ENCODE measurements at places on chromosomes 11 and 22.

DNA sequence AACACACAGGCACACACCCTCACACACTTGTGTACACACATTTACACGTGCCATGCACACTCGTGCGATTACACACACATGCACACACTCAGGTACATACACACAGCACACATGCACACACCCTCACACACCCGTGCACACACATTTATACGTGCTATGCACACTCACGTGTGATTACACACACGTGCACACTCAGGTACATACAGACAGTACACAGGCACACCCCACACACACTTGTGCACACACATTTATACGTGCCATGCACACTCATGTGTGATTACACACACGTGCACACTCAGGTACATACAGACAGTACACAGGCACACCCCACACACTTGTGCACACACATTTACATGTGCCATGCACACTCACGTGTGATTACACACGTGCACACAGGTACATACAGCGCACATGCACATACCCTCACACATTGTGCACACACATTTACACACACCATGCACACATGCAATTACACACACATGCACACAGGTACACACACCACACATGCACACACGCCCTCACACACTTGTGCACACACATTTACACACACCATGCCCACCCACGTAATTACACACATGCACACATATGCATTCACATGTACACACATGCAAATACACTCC, 4.6 kb downstream of the IFITM10 start:
- no peak for DNase-seq

GRCh38 chr22:42443240-42444076, 11.3 kb upstream of the NFAM1 start:
- no peak for DNase-seq

DNA sequence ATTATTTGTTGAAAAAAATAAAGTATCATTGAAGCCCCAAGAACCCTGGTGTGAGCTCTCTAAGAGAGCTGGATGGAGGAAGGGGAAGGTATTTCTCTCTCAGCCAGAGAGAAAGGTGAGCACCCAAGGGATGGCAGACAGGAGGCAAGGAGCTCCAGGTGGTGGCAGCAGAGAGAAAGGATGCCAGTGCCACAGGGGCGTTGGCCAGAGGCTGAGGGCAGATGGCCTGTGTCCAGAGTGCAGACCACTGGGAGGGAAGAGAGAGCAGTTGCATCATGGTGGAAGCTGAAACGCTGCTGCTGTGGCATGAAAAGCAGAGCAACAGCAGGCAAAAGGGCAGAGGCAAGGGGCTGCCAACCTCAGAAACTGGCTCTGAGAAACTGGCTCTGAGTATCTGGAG, 8.5 kb downstream of the SPON1 start:
- DNase-seq, result no peak

DNA sequence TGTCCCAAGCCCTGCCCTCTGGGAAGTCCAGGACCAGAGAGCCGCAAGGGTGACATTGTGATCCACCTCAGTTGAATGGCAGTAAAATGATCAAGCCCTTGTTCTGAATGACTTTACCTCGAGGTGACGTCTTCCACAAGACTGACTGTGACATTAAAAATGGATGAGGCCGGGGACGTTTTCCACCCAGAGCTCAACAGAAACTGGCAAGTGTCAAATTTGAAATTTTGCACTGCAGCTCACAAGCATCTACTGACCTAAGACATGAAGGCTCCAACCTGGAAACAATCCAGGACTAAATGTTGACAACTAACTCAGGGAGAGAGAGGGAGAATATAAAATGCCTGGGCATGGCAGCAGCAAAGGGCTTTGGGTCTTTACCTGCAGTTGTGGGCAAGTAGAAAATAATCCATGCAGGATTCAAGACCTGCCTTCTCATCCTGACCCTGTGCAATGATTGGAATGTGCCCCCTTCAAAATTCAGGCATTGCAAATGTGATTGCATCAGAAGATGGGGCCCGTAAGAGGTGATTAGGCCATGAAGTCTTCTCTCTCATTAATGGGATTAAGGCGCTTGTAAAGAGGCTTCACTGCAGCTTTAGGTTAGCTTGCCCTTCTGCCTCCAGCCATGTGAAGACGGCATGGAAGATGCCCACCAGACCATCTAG, 33.6 kb upstream of the CLMP start:
- DNase-seq, result no peak

DNA sequence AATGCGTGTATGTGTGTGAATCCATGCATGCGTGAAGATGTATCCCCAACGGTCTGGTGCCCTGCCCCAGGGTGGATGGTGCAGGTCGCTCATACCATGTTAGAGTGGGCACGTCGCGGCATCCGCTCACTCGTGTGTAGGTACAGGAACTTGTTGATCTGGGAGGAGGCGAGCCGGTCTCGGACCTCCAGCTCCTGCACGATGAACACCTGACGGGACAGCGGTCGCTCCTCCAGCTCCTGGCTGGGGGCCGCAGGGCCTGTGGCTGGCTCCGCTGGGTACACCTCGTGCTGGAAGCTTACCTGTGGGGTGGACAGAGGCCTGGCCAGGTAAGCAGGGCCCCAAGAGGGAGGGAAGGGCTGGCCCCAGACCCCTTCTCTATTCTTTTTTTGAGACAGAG, 18.5 kb downstream of the ATG2A start:
- DNase-seq, result no peak

GRCh38 chr11:18791969-18792628, 501 bp upstream of the PTPN5 start:
- DNase-seq, result no peak

DNA sequence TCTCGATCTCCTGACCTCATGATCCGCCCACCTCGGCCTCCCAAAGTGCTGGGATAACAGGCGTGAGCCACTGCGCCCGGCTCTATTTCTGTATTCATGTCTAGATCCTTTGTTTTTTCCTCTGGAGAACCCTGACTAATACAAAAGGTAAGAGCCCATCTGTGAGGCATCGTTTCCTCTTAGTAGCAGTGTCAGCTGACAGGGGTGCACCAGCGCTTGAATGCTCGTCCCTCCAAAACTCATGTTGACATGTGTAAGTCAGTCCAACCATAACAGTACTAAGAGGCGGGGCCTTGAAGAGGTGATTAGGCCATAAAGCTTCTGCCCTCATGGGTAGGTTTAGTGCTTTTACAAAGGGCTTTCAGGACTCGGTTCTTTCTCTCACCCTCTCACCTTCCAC, 470.1 kb upstream of the B3GAT1 start:
- DNase-seq, result no peak

GRCh38 chr11:23315286-23315685, 455.0 kb upstream of the CCDC179 start:
- no peak for DNase-seq

- no peak for DNase-seq
These were observed 11.3 kb downstream of the MYBPC3 start for GRCh38 chr11:47340980-47341775.

DNA sequence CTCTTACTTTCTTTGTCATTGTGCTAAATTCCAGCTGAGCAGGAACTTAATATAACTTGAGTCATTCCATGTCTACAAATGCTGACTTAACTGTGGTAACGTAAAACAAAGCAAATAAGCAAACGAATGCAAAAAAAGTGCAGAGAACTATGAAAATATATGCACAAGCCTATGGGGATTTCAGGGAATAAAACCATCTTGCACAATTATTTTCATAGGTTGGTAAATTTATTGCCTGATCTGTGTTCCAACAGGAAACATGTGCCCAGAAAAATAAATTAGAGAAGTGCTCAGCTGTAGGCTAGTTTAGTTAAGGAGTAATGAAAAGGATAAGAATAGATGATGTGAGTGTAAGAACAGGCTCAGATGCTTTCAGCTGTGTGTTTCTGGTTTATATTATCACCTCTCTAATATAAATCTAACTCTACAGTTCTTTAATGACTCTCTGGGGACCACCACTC, 1169.3 kb downstream of the LRRC4C start:
- no peak for DNase-seq

DNA sequence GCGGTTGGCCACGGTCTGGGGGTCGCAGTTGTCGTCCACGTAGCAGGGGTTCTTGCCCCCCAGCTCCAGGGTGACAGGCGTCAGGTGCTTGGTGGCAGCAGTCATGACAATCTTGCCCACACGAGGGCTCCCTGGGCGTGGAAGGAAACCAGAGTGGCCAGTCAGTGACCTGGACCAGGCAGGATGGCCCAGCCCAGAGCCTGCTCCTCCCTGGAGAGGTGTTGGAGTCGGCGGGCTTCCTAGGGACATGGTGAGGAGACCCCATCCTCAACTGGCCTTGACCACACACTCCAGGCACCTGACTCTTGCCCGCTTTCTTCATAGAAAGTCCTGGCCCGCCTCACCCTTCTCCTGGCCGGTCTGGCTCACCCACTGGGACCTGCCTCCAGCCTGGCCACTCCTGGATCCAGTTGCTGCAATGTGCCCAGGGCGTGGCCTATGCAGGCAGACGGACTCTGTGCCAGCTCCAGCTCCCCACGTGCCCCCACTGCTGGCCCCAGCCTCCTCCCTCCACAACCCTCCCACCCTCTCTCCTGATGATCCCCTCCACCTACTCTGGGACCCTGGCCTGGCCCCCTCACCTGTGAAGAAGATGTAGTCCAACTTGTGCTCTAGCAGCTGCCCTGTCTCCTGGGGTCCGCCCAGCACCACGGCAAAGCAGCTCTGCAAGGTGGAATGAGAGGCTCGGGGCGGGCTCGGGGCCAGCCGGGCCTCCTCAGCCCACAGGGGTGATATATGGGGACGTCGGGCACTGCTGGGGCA, 8.7 kb downstream of the ALDH3B2 start:
- DNase-seq, result no peak

All from retinal pigment epithelial cell (primary cell).